ENCODE measurements at places on chromosomes 3 and 15.

DNA sequence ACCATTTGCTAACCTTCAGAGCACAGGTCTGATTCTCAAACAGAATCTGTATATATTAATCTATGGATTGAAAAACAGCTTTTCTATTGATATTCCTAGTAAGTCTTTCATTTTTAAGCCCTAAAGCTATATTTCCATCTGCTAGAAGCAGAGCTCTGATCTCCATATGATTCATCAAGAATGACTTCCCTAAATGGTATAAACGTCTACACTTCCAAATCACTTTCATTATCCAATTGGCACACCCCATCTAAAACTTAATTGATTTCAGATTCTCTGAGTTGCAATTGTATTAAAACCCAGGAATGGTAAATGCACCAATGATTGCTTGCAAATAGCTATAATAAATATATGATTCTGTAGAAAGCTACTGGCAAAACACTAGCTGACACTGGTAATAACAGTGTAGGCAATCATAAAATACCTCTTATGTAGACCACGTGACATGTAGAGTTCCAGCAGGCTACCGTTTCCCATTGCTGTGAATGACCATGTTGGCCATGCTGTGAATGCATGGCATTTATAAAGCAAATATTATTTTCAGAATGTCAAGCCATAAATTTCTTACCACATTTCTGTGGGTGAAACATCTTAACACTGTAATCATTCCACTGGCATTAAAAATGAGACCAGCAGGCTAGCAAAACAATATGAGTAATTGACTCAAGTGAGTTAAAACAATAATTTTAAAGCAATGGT is 226.0 kb downstream of the ZMAT3 start:
- DNase-seq: no peak

DNA sequence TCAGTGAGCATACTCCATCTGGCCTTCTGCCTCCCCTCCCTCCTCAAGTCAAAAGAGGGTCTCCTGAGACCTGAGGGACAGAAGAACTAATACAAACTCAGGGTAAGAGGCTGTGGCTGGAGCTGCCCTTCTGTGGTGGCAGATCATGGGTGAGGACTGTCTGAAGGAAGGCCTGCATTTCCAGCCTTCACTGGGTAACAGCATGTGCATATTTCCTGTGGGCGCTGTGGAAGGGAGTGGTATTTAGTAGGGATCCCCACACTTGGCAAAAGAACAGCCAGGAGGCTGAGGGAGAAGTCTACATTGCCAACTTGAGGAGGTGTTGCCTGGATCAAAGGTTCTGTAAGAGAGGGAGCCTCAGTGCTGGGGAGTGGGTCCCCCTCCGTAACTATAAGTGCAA is 10.1 kb upstream of the ESYT3 start:
- no peak for DNase-seq

- DNase-seq: no peak
Measured at GRCh38 chr3:105824129-105824528, 44.7 kb downstream of the CBLB start.

- DNase-seq: no peak
Measured at GRCh38 chr3:14235003-14235911, 56.6 kb downstream of the LSM3 start.

- DNase-seq: peak; percentile 65
Measured at GRCh38 chr15:45333550-45333949, 44.8 kb downstream of the GATM start.

DNA sequence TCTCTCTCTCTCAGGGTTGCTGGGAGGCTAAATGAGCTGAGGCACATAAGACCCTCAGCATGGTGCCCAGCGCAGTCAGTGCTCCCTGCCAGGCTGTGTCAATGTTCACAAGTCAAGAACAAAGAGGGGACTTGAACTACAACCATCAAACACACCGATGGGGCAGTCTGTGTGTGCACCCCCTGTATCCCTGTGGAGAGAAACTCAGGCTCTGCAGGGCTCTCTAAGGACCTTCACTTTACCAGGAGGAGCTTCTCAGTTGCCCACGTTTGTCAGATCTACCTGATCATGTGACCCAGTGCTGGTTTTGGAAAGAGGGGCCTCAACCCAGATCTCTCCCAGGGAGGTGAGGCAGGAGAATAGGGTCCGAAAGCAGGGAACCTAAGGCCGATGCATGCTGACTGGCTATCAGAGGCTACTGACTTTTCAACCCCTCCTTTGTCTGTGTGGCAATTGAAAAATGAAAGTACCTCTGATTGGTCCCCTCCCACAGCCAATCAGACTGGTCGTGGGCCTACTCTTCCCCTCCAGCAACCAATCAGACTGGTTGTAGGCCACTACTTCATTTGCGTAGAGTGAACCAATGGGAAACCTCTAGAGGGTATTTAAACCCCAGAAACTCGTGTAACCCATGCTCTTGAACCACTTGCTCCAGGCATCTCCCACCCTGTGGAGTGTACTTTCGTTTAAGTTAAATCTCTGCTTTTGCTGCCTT is 34.0 kb downstream of the RHCG start:
- DNase-seq: no peak

DNA sequence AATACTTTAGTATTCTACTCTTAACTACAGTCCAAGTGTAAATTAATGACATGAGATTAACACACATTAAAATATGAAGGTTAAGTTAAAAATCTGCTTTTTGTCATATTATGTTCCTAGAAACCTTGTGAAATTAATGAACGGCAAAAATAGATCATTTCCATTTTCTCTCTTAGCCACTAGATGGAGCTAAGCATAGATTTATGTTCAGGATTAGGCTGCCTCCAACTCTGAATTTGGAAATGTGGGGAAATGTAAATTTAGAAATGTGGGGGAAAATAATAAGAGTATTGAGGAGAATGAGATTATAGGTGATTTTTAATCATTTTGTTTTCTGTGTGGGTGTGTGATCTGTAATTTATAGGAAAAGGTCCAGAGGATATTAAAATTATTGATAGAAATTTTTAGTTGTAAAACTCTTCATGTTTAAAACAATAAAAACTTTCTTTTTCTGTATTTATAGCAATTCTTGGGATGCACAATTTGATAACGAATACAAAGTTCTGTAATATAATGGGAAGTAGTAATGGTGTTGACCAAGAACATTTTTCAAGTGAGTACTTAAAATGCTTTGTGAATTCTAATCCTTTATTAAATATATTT is 59.2 kb downstream of the TMOD3 start:
- no peak for DNase-seq

- DNase-seq: no peak
Measured at GRCh38 chr15:98861188-98861587, 146.4 kb downstream of the PGPEP1L start.

- DNase-seq: no peak
Measured at GRCh38 chr3:187223799-187224198, 26.5 kb downstream of the RTP1 start.

DNA sequence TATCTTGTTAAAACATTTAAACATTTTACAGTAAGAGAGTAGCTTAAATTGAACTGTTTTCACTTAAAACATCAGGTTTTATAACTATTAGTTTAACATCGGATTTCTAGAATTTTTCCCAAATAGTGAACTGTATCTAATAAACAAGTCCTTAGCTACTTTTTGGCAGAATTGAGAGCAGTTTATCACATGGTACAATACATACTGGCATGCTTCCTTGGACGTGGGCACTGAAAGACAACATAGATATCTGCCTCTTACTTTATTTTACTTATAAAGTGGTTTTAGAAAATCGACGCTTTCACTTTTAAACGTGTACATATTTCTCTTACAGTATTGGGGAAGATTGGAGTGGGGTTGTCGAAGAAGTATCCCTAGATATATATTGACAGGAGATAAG is 52.8 kb downstream of the OPA1 start:
- DNase-seq: no peak

DNA sequence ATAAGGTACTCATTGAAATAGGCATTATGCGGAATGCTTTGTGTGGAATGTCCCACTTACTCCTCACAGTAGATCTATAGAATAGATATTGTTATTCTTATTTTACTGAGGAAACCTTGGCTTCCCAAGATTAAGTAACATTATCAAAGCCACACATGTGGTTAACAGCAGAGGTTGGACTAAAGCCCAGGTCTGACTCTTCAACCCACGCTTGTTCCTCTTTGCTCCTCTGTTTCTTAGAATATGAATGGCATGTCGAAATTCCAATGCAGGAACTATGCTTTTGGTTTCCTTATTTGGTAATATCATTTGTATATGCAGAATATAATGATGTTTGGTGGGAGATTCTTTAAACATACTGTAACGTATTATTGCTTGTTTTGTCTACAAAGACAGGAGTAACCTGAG is 818.8 kb upstream of the LMCD1 start:
- DNase-seq: peak; percentile 29

DNA sequence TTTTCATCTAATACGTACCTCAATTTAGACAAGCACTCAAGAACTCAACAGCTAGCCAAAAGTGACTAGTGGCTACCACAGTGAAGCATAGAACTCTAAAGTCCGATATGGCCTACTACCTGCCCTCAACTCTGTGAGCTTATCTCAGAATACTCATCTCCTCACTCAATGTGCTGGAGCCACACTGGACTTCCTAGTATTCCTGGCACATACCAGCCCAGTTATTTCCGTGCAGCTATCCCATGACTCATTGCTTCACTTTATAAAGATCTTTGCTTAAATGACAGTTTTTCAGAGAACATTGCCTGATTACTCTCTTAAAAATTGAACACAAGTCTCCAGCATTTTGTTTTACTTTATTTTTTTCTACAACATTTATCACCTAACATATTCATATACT is 524.7 kb downstream of the PYDC2 start:
- DNase-seq: no peak

DNA sequence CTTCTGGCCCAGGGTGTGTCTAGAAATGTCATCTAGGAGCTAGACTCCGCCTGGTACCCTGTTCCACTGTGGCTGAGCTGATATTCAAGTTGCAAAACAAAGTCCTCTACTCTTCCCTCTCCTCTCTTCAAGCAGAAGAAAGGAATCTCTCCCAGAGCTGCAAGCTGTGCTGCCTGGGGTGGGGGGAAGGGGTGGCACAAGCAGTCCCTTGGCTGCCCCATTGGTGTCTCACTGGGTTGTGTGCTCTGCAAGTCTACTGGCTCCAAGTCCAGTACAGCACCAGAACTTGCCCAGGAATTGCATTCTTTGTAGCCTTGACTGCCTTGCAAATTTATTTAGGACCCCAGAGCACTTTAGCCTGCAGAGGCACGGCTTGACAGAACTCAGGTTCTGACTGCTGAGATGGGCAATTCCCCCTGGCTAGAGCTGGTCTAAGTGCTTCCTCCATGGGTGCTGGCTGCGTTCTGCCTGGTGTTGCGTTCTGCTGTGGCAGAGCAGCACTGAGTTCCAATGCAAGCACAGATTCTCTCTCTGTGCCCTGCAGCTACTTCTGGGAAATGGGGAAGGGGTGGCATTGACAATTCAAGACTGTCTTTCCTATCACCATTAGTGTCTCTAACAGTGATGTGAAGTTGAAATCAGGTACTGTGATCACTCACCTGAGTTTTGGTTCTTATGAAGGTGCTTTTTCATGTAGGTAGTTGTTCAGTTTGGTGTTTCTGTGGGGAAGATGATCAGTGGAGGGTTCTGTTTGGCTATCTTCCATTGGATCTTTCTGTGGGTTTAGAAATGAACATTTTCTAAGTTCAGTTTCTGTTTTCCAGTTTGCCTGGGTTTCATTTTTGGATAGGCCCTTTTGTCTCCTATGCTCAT is 39.5 kb downstream of the OXSR1 start:
- no peak for DNase-seq

- no peak for DNase-seq
Measured at GRCh38 chr3:181700168-181701087, 11.3 kb upstream of the SOX2 start.

GRCh38 chr3:191435981-191436380 is 25.0 kb upstream of the PYDC2 start:
- DNase-seq: no peak

DNA sequence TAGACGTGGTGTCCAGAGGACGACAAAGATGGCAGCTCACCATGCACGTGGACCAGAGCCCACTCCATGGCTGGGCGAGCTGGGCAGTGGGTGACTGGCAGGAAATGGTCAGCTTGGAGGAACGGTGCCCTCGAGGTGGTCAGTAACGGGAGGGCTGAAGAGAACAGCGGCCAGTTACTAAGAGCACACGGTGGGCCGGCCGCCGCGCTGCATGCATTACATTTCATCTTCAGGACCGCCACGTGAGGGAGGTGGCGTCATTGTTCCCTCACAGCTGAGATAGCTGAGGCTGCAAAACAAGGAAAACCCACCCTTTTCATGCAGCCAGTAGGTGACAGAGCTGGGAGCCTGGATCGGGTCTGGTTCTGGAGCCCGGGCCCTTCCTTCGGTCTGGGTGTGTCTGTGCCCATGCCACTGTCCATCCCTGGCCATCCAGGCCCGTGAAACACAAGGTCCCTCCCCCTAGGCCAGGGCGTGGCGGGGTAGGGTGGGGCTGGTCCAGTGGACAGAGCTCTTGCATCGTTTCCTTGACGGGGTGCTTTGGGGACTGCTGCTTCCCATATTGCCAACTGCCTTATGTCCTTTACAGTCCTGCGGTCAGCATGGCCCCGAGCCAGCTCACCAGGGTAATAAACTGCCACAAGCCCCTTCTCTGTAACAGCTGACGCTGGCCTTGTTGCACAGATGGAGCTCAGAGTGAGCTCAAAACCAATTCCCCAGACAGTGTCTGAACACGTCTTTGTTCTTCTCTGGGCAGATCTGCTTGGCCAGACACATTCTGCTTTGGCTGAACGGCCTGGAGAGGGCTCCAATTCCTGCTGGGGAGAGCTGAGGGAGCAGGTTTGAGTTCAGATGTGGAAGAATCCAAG is 51.8 kb downstream of the RGMA start:
- peak; percentile 85 for DNase-seq

GRCh38 chr3:183008800-183009199 is 28.5 kb upstream of the DCUN1D1 start:
- no peak for DNase-seq

DNA sequence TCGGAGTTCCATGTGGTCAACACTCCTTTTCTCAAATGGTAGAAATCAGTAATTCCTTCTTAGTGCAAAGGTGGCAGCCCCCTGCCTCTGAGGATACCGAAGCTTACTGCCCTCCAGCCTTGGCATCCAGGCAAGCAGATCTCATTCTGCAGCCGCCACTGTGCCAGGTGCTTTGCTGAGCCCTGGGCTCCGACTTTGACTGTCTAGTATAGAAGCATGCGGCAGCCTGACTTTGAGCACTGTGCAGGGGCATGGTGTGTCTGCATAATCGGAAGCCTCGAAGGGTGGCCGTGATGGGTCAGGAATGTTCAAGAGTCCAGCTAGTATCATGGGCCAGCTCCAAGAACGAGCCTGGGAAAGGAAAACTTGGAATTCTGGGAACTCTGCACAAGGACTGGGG is 39.7 kb downstream of the ABTB1 start:
- peak; percentile 18 for DNase-seq

GRCh38 chr15:25439369-25439836 is 579 bp upstream of the UBE3A start:
- DNase-seq: no peak

GRCh38 chr15:29621616-29622015 is 200.7 kb downstream of the TJP1 start:
- DNase-seq: no peak

DNA sequence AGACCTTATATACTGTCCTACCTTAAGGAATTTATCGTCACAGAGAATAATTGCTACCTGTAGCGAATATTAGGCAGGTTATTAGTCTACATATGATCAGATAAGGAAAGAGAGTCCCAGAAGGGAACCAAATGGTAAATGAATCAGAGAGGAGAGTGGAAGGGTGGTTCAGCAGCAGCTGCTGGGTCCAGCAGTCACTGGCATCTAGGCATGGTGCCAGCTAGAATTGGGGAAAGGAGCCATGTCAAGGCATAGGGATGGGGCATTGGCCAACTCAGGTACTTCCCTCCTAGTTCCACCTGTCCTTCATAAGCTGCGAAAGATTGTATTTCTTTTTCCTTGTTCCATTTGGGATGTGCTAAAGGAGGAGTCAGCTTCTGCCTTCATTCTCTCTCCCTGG is 23.4 kb downstream of the HACD3 start:
- DNase-seq: no peak
